ENCODE measurements at places on chromosomes 12 and 14.

DNA sequence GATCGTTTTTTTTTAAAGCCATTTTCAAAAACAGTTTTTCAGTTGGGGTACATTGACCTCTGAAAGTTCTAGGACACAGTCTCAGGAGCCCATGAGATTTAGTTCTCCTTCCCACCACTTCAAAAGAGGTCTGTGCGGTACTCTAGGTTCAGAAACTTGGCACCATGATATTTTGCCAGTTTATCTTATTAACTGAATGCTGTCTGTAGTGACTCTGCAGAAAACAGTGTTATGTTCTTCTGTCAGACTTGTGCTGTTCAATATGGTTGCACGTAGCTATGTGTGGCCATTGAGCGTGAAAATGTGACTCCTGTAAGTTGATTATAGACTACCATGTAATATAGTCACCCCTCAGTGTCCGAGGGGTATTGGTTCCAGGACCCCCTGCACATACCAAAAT lies 35.9 kb downstream of the CRADD start:
- DNase-seq: no peak

GRCh38 chr12:86264451-86265328 lies 8.5 kb upstream of the MGAT4C start:
- peak; percentile 66 for DNase-seq

DNA sequence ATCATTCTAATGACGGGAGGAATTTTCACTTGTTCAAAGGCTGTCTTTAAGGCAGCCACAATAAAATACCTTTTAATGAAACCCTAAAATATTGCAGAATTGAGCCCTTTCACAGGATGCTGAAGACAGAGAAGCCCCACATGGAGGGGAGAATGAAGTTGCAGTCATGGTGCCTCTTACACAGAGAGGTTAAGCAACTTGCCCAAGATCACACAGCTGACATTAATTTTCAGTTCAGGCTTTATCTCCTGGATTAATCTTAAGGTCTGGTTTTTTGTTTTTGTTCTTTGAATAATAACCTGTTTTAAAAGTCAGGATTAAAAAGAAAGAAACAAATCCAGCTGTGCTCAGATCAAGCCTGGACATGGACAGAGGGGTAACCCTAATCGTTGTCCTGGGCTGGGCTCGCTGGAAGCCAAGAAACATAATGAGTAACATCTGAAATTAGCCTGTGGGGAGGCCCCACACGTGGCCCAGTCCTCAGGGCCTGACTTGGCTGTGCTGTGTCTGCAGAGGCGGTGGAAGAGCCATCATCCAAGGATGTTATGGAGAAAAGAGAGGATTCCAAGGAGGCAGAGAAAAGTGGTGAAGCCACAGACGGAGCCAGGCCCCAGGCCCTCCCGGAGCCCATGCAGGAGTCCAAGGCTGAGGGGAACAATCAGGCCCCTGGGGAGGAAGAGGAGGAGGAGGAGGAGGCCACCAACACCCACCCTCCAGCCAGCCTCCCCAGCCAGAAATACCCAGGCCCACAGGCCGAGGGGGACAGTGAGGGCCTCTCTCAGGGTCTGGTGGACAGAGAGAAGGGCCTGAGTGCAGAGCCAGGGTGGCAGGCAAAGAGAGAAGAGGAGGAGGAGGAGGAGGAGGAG lies 8.0 kb downstream of the CHGA start:
- no peak for DNase-seq

- DNase-seq: no peak
Measured at GRCh38 chr12:30828686-30829085, 73.9 kb upstream of the CAPRIN2 start.

DNA sequence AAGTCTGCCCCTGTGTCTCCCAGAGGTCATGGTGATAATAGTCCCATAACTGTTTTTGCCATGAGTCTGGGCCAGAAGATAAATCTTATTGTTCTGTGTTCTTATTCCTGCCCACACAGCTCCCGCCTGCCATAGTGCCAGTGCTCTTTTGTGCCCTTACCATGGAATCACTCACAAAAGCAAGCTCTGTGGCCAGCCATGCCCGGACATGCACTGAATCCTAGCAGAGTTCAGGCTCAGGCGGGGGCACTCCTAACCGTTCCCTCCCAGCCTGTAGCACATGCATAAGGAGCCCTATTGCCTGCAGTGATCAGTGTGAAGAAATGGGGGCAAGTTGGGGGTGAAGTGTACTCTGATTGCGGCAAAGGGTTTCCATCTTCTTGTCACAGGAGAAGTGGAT lies 33.3 kb downstream of the DHRS2 start:
- no peak for DNase-seq

- DNase-seq: no peak
Measured at GRCh38 chr12:99381992-99382391, 265.6 kb upstream of the GARIN6 start.

GRCh38 chr12:20489645-20490044 lies 121.3 kb downstream of the PDE3A start:
- DNase-seq: no peak

DNA sequence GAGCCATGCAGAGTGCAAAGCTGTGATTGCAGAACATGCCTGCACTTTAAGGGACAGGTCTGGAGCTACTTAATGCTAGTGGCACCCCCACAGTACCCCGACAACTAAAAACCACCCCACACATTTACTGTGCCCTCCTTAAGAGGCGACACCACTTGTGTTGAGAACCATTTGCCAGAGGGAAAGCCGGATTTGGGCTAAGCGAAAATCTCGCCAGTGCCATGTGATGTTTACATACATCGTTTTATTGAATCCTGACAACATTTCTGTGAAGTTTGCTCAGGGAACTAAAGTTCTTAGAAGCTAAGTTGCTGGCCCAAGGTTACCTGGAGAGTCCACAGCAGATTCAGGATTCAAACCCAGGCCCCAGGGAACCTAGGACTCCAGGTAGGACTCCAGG lies 119.0 kb upstream of the FKBP4 start:
- no peak for DNase-seq

DNA sequence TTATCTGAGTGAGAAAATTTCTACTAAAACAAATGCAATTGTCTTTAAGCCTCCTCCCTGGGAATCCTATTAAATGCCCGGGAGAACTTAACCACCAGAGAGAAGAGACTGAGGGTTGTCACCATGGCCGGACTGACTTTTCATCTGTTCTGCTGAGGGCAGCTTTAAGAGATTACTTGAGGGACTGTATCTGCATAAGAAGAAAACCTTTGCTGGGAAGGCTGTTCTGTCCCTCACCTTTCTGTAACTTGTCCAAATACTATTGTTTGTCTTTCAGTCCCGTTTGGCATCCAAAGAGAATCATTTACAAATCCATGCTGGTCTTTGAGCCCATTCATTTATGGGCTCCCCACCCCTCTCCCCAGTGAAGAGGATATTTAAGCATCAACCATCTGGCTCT lies 306.3 kb upstream of the FLRT2 start:
- DNase-seq: no peak

GRCh38 chr14:75417674-75418073 lies 10.1 kb upstream of the JDP2 start:
- no peak for DNase-seq

GRCh38 chr14:100680439-100681051 lies 46.1 kb upstream of the DLK1 start:
- DNase-seq: peak; percentile 87

DNA sequence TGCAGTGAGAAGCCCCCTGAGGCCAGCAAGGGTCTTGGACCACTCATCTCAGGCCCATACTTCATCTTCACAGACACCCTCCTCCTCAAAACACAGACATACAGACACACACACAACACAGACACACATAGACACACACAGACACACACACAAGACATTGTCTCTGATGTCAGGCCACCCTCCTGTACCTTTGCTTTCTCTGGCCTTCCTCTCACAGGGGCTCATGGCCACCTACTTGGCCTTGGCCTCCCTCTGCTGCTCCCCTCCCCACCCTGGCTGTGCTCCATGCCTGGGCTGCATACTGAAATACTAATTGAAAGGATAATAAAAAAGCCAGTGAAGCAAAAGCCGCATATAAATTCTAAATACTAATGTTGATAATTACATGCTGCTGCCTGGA lies 1.6 kb upstream of the SYNDIG1L start:
- DNase-seq: no peak

- no peak for DNase-seq
Measured at GRCh38 chr14:93220509-93220908, 13.5 kb downstream of the UBR7 start.

GRCh38 chr14:77318006-77318553 lies 2.6 kb downstream of the POMT2 start:
- no peak for DNase-seq

GRCh38 chr14:90545966-90546751 lies 149.3 kb downstream of the CALM1 start:
- peak; percentile 68 for DNase-seq

Data from kidney (tissue), 22 donors.